ENCODE measurements at places on chromosomes 5 and 9.

GRCh38 chr5:131288328-131288727 is 24.5 kb downstream of the CDC42SE2 start:
- no peak for DNase-seq

DNA sequence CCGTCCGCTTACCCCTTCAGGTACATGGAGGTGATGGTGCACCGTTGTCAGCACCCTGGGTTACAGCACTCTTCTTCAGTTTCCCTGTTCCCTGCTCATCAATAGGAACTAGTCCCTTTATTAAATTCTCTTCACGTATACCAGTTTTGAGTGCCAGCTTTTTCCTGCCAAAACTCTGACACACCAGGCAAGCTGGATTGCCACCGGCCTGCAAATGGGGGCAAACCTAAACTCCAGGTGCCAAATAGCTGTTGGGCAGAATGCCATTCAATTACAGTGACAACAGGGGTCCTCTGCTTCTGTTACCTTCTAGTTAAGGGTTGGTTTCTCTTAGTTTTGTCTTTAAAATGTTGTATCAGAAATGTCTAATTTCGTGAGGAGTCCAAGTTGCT is 400.4 kb downstream of the OSTF1 start:
- no peak for DNase-seq

- DNase-seq, result no peak
Observed at GRCh38 chr9:4225291-4226028, 74.4 kb downstream of the GLIS3 start.

- DNase-seq, result no peak
Observed at GRCh38 chr9:75692309-75692708, 198.2 kb upstream of the PCSK5 start.

DNA sequence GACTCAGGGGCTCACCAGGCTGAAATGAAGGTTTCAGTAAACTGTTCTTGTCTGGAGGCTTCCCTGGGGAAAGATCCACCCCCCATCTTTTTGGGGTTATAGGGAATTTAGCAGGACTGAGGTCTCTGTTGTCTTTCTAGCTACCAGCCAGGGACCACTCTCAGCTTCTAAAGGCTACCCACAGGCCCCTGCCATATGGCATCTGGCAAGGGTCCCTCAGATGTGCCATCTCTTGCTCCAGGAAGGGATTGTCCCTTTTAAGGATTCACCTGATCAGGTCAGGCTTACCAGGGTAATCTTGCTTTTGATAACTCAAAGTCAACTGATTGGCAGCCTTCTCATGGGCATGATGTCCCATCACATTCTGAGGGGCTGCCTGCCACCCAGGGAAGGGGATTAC is 65.0 kb downstream of the NSUN2 start:
- no peak for DNase-seq

GRCh38 chr5:67146574-67146973 is 50.0 kb downstream of the CD180 start:
- no peak for DNase-seq

Data from renal cortex interstitium (tissue), 15 donors.